ENCODE measurements at places on chromosomes 4 and X. TPM values are rescaled to one million over a fixed set of nuclear protein-coding genes. Genes with fewer than 3 reads are reported as not detected.

DNA sequence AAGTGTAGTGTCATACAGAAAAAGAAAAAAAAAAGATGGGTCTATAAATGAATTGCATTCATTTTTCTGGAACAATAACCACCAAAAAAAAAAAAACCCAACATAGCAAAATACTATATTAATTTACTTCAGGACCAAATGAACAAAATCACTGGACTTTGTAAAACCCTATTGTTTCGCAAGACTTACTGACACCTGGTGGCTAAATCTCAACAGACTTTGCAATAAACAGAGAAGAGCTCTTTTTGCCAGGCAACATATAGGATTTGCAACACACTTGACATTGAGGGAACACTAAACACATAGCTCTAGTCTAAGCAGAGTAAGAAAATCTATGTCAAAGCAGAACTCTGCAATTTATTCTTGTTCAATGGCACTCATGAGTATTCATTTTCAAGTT is 990.2 kb downstream of the STPG2 start:
- DNase-seq, result no peak

GRCh38 chr4:15495621-15496020 is 25.9 kb downstream of the CC2D2A start:
- DNase-seq, result no peak

DNA sequence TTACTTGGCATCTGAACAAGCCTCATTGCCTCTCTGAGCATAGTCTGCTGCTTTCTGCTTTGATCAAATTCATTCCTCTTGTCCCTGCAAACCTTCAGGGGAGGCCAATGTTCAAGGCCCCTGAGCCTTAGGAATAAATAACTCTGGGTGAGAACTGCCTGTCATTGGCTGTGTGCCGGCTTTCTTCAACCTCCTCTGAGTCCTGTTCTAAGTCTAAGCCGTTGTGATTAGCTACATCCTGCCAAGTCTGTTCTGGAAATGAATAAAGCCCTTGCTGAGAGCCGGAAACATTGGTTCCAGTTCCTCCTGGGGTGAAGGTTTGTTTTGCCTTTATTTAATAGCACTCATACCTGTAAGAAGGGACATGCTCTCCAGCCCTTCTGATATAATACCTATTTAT is 13.8 kb downstream of the RNF4 start:
- DNase-seq, result no peak

DNA sequence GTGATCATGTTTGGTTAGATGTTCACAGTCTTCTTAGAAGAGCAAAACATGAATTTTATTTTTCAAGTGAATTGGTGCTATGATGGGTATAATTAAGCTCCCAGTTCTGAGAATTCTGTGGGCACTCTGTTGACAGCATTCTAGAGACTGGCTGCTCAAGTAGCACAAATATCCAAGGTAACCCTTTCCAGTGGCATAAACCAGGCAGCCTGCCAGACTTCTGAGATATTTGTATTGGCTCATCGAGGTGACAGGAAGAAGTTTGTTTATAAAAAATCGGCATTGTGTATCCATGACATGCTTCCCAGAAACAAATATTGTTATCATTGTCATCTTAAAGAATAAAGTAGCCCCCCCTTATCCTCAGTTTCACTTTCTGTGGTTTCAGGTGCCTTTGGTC is 28.3 kb downstream of the LANCL3 start:
- peak; percentile 58 for DNase-seq

Gene ARFIP1
- 25.3 TPM for total RNA-seq

Gene BEX3
- total RNA-seq, result 95.4 TPM

DNA sequence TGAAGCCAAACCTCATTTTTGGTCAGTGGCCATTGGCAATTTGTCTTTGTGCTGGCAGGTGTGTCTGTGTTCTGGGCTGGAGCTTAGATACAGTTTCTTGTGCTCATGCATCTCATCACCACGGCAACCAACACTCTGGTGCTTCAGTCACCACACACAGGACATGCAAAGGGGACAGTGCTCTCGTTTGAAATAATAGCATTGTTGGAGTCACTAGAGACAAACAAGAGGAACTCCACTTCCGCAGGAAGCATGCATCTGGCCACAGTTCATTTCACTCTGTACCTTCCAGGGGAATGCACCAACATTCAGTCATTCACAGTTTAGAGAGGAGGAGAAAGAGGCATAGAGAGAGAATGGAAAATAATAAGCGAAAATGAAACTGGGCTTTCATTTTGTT is 267.4 kb downstream of the ANK2 start:
- DNase-seq, result no peak

- no peak for DNase-seq
These were observed 247.9 kb upstream of the AR start for GRCh38 chrX:67295924-67296323.

GRCh38 chr4:128980816-128981326 is 112.5 kb downstream of the SCLT1 start:
- no peak for DNase-seq

- DNase-seq, result no peak
These were observed 89.0 kb upstream of the NHS start for GRCh38 chrX:17285983-17286382.

DNA sequence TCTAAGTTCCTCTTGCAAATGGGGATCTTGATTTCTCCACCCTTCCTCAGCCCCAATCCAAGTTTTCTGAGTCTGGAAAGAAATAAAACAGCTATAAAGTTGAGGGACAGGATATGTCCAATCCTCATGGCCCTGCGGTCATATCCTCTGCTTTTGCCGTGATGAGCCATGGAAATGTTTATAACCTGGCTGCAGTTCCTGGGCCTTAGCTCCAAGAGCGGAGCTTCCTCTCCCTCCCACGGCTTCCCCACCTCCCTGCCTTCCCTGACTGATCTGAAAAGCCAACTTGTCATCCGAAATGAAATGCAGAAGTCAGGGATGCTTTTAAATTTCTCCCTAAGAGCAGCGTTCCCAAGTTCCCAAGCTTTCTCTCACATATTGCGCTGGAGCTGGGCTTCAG is 221.5 kb upstream of the SFRP2 start:
- DNase-seq, result no peak

GRCh38 chr4:26330186-26330787 is 9.5 kb downstream of the RBPJ start:
- no peak for DNase-seq

DNA sequence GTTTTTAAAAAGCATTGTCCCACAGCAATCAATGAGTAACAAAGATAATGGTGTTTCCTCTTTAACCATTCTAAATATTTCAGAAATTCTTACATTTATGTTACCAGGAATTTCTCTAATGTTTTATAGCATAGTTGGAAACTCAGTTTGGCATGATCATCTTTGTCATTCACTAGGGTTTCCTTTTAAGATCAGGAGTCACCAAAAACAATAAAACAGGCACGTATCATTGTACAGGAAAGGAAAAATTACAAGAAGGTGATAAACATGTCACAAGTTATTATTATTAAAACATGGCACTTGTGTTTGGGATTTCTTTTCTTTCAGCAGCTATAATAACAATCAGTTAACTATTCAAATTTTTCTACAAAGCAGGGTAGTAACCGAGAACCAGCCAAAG is 84.0 kb downstream of the SLC10A7 start:
- DNase-seq, result no peak

Gene F8A2
- total RNA-seq, result 2.6 TPM

DNA sequence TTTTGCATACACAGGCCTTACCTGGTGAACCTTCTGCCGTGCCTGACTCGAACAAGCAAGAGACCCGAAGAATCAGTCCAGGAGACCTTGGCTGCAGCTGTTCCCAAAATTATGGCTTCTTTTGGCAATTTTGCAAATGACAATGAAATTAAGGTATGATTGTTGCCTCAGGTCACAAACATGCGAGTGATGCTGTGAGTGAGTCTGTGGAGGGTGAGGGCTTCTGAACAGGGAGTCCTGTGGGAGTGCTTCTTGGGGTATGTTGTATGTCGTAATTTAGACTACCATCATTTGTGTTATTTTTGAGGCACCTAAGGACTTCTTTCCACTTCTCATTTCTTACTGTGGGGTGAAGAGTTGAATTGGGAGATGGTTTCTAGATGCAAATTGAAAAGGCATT is 32.8 kb downstream of the HTT start:
- DNase-seq, result no peak

GRCh38 chr4:40288566-40288965 is 46.6 kb upstream of the CHRNA9 start:
- DNase-seq, result no peak

Gene ZNF732
- total RNA-seq, result 0.66 TPM

Gene CORIN
- 1.6 TPM for total RNA-seq

GRCh38 chr4:133777661-133778060 is 423.9 kb downstream of the PABPC4L start:
- DNase-seq, result no peak

GRCh38 chr4:82519072-82519471 is 42.7 kb downstream of the TMEM150C start:
- DNase-seq, result no peak

DNA sequence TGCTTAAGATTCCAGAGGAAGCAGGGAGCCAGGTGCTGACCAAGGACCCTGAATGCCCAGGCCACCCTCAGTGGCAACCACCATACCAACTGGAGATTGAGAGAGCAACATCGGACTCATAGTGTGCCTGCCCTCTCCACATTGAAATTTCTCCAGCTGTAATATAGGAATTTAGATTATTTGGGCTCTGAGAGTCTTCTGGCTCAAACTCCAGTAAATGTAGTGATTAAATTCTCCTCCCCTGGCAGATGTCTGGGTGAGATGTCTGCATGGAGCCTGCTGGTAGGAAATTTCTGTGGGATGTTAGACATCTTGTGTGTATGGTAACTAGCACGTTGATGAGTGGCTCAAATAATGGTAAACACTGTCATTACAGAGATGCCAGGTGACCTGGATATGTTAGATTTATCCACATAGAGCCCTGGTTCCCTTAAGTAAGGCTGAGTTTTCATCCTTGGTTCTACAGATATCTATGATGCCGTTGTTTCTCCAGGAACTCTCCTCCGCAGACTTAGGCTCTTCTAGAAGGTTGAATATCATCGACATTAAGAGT is 70.6 kb downstream of the CLNK start:
- no peak for DNase-seq

- no peak for DNase-seq
These were observed 48.4 kb upstream of the PAQR3 start for GRCh38 chr4:78987683-78988082.

GRCh38 chrX:153966841-153967535 is 4.6 kb downstream of the HCFC1 start:
- DNase-seq, result no peak

DNA sequence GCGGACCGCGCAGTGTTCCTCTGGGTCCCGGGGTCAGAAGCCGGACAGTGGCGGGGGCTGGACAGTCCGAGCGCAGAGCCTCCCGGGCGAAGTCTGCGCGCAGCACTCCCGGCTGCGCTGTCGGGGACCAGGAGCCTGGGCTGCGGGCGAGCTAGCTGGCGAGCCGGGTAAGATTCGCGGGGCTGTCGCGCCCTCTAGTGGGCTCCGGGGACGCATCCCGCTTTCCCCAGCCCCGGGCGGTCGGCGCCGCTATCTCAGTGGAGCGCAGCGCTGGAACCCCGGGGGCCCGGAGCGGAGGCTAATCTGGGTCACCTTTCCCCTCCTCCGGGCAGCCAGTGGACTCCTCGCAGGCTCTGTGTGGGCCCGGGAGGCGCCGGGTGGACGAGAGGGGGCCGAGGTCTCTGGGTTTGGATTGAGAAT is 4.2 kb downstream of the PDGFRA start:
- peak; percentile 60 for DNase-seq

GRCh38 chr4:164204434-164204833 is 549.5 kb upstream of the SMIM31 start:
- no peak for DNase-seq

DNA sequence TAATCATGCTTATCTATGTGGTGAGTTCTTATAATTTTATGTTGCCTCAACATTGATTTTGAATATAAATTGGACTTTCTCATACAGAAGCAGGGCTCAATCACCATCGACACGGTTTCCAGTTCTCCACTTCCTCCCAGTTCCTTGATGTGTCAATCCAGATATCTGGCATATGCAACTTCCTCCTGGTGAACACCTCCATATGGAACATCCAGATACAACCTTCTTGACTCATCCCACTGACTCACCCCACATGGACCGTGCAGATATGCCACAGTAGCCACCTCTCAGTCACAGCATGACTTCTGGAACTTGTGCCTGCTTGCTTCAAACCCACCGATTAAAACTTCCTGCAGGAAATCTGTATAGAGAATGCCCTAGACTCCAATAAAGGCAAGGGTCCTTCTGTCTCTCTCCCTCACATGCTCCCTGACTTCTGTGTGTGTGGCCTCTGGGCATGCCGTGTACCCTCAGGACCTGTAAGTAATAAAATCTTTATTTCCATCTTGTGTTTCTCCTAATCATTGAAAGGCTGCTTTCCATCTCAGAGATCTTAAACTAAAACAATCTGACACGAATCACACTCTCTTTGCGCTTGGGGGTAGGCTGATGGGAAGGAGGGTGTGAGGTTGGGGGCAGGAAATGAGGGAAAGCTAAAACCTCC is 67.0 kb downstream of the HTRA3 start:
- DNase-seq, result no peak

GRCh38 chr4:121991968-121992367 is 40.1 kb upstream of the TRPC3 start:
- no peak for DNase-seq

DNA sequence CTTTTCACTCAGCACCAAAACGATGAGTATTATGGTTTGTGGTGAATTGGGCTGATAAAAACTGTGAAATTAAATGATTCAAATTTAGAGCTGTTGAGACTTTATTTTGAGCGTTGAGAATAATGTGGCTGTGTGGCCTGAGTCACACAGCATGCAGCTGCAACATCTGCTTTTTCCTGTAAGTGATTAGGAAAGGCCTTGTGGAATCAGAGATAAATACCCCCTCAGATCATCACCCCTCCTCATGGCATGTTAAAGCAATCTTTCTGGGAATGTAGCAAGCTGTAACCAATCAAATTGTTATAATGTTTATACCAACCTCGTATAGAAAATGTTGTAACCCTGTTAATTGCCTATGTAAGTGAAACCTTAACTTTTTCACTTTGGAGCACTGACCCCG is 90.0 kb upstream of the GRPR start:
- DNase-seq, result no peak

GRCh38 chr4:83237591-83237990 is 47.0 kb downstream of the COQ2 start:
- DNase-seq, result no peak

Gene ABLIM2
- 11.5 TPM for total RNA-seq

GRCh38 chrX:74280759-74281158 is 23.2 kb upstream of the ZCCHC13 start:
- no peak for DNase-seq

- no peak for DNase-seq
These were observed 321.3 kb downstream of the TMA16 start for GRCh38 chr4:163815776-163816175.

DNA sequence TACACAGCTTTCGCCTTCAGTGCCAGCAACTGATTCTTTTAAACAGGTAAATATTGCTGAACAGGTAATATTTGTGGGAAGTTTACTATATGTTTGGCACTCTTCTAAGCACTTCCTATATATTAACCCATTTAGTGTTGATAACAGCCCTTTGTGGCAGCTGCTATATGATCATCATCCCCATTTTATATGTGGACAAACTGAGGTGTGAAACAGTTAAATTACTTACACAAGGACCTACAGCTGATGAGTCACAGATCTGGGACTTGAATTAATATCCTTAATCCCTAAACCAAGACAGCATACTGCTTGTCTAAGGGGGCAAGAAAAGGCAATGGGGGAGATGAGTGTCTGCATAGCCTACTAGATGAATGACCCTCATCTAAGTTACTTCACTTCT is 2.9 kb downstream of the SMIM20 start:
- no peak for DNase-seq

Data from breast epithelium (tissue), 4 donors.